ENCODE measurements at places on chromosomes 13 and 19.

- DNase-seq: no peak
These were observed 31.3 kb downstream of the SIPA1L3 start for GRCh38 chr19:37938353-37938752.

DNA sequence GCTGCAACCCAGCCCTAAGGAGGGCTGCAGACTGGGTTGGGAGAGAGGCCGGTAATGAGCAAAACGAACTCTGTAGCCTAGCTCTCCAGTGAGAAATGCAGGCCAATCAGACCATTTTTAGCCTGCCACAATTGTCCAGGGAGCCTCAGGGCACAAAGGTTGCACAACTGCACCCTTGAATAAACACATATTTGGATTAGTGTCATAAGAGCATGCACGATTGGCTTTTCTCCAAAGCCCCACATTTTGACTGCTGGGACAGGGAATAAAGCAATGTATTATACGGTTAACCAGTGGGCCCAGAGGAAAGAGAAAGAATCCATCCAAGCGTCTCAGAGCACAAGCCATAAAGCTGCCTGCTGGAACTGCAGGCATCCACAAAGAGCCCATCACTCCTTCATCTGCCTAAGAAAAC lies 729.4 kb upstream of the SGCG start:
- no peak for DNase-seq

DNA sequence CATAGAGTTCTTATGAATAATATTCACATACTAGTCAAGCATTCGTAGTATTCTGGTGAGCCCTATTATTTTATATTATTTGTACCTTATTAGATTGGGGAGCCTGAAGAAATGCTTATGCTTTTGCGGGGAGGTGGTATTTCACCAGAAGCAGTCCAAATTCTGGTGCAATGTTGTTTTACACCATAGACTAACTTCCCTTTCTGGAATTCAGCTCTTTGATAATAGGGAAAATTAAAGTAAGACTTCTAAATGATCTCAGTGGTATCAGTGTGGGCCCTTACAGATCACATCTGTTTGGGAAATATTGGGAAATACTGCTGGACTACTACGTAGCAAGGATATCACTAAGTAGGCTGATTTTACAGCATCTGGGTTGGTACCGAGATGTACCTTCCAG lies 34.2 kb downstream of the KCTD12 start:
- no peak for DNase-seq

GRCh38 chr19:18596752-18597157 lies 8.2 kb downstream of the REX1BD start:
- DNase-seq: no peak

- DNase-seq: no peak
These were observed 21.9 kb downstream of the CILP2 start for GRCh38 chr19:19559931-19560330.

DNA sequence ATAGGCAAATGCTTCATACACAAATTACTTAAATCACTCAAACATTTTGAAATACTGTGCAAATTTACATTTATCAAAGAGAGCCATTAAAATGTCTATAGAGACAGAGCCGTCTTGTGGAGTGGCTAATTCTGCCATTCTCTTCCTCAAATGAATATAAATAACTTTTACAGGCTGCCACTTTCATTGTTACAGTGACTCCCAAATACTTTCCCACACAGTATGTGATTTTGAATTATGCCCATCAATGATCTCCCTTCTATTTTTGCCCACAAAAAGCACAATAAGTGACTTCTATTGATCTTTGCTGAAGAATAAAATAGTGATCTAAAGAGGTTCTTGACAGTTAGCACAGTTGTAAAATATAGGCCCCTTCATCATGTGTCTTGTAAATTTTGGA lies 1244.9 kb downstream of the PCDH17 start:
- no peak for DNase-seq

- DNase-seq: no peak
These were observed 43.0 kb downstream of the METTL21C start for GRCh38 chr13:102651892-102652291.

All from omental fat pad (tissue), 4 donors.